Activated CD4-positive, alpha-beta T cell treated with anti-CD3 and anti-CD28 coated beads, Interleukin-2, Interleukin-6, amounts not matched to agents 100 ng/mL and 50 ng/mL, durations not matched to agents 16 hours and 8 hours (primary cell): ENCODE measurements at places on chromosomes 2 and 18.

DNA sequence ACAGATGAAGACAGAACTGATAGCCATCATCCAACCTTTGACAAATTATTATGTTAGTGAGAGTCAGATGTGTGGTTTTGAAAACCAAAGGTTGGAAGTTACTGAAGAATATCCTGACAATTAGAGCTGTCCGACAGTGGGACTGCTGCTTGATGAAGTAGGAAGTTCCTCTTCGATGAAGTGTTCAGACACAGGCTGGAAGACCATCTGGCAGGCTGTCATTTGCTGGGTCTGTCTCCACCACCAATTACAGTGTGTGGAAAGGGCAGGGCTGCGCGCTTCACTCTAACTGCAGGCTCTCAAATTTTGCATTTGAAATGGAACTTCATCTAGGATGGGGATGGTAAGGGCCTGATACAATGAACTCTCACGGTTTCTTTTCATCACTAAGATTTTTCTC lies 313.8 kb downstream of the PIK3C3 start:
- no peak for DNase-seq

GRCh38 chr2:219556413-219556812 lies 12.6 kb downstream of the TMEM198 start:
- DNase-seq = no peak

DNA sequence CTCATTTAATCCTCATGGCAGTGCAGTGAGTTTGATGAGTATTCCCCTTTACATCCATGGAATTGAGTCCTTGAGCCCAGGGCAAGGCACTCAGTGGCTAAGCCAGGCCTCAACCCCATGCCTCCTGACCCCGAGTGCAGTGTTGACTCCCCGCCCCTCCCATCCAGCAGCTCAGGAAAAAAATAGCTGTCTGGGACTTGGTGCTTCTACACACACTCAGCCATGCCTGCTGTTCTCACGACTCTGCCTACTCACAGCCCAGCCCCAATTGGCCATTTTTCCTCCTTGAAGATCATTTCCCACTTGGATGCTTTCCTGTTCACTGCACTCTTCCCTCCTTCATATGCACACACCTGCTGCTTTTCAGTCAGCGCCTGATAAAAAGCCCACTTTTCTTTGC lies 8.8 kb downstream of the FOSL2 start:
- DNase-seq = no peak

DNA sequence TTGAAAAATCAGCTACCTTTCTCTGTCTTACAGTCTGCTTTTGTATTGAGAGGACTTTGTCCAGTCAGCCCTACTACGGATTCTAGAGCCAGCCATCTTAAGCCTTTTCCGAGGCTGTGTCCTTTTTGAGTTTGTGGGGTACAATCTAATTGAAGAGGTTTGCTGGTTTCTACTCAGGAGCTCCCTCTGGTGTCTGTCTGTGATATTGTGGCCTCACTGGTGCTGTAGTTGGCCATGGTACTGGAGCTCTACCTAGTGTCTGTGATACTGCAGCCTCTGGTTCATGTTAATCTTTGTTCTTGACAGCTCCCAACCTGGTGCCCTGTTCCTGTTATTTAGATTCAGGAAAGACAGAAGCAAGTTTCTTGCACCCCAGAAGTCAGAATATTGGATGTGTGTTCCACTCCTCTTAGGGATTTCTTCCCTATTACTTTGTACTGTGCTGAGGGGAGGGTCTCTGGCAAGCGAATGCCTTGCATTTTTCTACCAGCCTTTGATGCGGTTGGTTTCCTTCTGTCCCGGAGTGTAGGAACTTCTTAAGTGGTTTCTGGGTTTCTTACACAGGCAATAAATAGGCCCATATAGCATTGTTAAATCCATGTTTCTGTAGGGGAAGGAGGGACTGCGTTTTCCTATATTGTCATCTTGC lies 78.5 kb downstream of the ACSL3 start:
- peak; percentile 81 for DNase-seq

- peak; percentile 33 for DNase-seq
Observed at GRCh38 chr2:96870626-96871255, 861 bp upstream of the SEMA4C start.

GRCh38 chr2:209473930-209474419 lies 50.1 kb downstream of the MAP2 start:
- no peak for DNase-seq

- DNase-seq = no peak
Observed at GRCh38 chr18:63087421-63088230, 231.9 kb downstream of the BCL2 start.

- no peak for DNase-seq
Observed at GRCh38 chr18:9741793-9742523, 33.9 kb downstream of the RAB31 start.

DNA sequence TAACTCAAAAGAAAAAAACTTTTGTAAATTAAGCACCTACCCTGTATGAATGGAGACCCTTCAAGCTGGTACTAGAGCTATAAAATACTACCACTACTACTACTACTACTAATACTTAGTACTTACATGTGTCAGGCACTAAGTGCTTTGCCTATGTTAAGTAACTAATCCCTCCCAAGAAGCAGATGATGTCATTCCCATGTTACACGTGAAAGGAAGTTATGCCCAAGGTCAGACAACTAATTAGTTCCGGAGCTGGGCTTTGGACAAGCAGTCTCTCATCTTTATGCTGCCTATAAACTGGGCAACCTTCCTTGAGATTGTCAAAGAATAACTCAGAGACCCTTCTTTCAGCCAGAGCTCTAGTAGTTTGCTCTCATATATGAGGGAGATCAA lies 13.9 kb upstream of the ATP6V1B1 start:
- no peak for DNase-seq

DNA sequence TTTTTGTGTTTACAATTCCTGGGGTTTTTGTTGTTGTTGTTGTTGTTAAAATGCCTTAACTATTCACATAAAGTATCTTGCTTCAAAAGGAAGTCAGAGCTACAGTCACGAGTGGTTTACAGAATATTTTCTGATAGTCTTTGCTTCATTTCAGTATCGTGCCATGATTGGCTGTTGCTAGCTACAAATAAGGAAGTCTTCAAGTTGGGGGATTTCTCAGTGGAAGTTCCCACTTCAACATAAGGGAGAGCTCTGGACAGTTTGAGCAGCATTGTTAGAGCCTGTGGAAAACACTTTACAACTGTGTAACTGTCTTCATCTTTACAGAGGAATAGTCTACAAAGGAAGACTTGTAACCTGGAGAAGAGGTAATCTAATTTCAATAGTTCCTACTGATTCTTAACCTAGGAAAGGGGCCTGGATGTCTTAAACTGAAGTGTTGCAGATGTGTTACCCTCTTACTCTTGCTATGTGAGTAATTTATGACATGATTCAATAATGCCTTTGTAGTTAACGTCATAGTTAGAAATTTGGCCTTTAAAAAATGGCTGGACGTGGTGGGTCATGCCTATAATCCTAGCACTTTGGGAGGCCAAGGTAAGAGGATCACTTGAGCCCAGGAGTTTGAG lies 23.4 kb upstream of the TANK start:
- peak; percentile 81 for DNase-seq

- DNase-seq = no peak
Observed at GRCh38 chr2:114545052-114545451, 102.6 kb downstream of the DPP10 start.

DNA sequence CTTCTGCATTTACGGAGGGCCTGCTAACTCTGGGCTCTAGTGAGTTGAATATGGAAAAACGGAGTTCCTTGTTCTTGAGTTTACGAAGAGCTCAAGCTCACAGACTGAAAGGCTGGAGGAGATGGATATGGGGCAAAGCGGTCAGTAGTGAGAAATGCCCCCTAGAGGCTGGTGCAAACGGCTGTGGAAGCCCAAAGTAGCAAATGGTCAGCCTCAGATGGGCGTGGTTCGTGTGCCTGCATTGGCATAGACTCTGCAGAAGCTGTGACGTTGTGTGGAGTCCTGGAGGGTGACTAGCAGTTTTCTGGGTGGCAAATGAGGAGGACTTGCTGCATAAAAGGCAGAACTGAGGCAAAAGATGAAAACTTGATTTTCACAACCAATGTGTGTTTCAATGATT lies 93.6 kb upstream of the TWIST2 start:
- DNase-seq = no peak

DNA sequence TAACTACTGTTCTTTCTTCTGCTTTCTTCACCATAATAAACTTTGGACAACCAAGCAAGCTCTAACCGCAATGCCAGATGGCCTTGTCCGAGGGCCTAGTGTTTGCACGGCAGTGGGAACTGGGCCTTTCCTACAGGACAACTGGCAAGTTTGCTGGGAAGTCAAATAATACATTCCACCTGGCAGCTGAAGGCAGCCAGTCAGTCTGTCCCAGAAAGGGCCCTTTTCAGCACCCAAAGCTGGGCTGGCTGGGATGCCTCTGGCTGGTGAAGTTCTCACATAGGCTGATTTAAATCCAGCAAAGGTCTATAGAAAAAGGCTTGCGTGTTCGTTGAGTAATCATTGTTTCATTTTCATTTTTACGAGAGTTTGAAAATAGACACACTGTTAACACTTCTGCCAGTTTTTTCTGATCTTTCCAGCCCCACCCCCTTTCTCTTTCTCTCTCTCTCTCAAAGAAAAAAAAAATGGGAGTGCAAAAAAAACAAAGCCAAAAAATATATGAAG lies 110.0 kb upstream of the EPAS1 start:
- DNase-seq = peak; percentile 77

- peak; percentile 35 for DNase-seq
Observed at GRCh38 chr2:236176417-236176816, 8.2 kb upstream of the GBX2 start.

GRCh38 chr2:201271917-201272316 lies 11.6 kb downstream of the CASP8 start:
- no peak for DNase-seq

DNA sequence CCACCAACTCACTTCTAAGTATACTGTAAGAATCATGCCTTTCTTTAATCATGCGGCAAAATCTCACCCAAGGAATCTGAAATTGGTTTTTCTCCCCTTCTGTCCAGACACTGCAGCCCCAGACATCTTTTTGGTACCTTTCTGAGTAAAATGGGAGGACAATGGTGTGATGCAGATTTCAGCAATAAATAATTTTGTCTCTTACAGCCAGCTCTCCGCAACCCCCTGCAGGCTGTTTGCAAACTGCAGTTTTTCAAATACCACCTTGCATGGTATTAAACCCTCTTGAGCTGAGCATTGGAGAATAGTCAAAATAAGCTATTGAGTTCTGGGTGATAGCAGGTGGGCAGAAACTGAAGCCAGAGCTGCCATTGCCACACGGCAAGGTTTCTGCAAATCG lies 32.2 kb downstream of the GPR39 start:
- no peak for DNase-seq

DNA sequence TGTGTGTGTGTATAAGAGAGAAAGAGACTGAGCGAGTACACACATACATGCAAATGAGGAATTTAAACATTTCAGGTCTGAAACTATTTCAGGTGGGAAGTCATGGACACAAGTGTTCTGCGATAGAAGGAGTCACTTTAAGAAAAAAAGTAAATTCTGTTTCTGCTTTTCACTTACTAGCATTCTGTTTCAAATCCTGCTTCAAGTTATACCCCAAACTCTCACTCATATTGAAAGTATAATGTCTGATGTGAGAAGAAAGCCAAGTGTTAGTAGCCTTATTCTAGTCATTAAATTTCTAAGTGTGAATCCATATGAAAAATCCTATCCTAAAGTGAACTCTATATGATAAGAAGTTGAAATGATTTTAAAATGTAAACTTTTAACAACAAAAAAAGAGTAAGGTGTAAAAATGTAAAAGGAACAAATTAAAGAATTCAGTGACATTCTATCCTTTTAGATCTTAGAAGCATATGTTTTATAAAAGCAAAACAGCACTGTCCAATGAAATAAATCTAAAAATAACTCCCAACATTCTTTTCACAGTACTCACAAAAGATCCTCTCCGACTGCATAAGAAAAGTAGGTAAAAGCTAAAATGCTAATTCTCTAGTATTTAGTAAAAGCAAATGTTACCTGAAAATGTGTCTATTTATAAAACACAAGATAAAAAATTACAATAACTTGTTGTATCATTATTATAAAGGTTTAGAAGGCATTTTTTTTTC lies 570.6 kb downstream of the ZEB2 start:
- DNase-seq = peak; percentile 54

GRCh38 chr2:39370101-39370500 lies 67.0 kb downstream of the MAP4K3 start:
- no peak for DNase-seq

- no peak for DNase-seq
Observed at GRCh38 chr2:18336975-18337374, 223.5 kb downstream of the RDH14 start.

GRCh38 chr2:225274751-225275150 lies 124.8 kb upstream of the NYAP2 start:
- DNase-seq = no peak

DNA sequence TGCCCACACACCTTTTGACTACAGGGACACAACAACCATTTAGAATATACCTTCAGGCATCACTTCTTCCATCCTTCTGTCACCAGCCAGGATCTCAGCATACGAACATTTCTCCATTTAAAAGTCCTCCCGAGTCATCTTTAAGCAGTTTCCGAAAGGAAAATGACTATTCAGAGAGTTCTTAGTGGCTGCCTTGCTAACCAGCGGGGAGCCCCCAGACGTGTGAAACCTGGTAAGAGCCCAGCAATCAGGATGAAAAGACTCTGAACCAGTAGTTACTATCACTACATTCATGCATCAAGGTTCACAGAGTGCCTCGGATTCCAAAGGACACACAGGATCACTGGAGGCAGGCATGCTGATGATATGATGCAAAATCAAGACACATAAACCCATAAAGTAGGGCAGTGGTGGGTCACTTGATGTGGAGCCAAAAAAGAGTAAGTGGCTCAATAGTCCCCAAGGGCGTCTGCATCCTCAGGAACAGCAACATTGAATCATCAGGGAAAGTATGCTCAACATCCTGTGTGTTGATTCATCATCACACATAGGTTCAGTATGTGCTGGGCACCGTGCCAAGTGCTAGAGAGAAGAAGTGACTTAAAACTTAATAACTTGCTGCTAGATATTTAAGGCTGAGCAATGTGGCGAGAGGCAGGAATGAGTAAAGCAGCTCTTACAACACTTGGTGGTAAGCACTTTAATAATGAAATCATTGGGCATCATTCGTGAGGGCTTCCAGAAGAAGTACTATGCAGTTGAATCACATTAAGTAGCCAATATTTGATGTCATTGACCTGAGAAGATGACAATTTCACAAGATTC lies 4.4 kb downstream of the CCL20 start:
- DNase-seq = peak; percentile 91

DNA sequence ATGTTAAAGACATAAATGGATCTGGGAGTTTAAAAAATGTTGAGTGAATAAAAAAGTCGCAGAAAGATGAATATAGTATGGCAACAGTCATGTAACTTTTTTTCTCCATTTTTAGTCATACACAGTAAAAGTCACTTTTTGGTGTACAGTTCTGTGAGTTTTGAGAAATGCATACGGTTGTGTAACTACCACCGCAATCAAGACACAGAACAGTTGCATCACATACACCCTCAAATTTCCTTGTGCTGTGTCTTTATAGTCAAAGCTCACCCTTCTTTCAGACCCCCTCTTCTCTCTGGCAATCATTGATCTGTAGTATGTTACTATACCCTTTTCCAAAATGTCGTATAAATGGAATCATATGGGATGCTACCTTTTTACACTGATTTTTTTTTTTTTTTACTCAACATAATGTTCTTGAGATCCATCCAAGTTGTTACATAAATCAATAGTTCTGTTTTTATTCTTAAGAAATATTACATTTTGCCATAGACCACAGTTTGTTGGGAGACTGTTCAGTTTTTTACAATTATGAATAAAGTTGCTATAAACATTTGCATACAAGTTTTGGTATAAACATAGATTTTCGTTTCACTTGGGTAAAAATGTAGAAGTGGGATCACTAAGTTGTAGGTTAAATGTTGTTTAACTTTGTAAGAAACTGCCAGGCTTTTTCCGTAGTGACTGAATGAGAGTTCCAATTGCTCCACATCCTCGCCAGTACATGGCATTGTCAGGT lies 35.4 kb upstream of the AGFG1 start:
- no peak for DNase-seq

GRCh38 chr2:129798626-129799025 lies 180.8 kb upstream of the RAB6C start:
- no peak for DNase-seq
